ENCODE measurements at places on chromosomes 1 and 21.

- DNase-seq: no peak
Measured at GRCh38 chr1:83131692-83131955, 867.3 kb downstream of the TTLL7 start.

DNA sequence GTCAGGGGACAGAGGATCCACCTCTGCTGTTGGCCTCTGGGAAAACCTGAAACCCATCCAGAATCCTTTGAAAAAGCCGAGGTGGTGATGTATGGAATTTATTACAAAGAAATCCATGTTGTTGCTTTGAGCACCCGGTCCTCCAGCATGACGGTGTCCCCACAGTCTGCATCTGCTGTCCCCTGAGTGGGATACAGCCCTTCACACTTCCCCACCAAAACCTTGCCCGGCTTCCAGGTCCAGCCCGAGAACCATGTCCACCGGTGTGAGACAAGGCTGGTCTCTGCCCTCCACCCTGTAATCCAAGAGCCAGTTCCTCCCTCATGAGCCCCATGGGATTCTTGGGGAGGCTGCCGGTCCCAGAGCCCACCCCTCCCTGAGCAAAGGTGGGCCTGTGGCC is 70.5 kb downstream of the STUM start:
- DNase-seq: no peak

DNA sequence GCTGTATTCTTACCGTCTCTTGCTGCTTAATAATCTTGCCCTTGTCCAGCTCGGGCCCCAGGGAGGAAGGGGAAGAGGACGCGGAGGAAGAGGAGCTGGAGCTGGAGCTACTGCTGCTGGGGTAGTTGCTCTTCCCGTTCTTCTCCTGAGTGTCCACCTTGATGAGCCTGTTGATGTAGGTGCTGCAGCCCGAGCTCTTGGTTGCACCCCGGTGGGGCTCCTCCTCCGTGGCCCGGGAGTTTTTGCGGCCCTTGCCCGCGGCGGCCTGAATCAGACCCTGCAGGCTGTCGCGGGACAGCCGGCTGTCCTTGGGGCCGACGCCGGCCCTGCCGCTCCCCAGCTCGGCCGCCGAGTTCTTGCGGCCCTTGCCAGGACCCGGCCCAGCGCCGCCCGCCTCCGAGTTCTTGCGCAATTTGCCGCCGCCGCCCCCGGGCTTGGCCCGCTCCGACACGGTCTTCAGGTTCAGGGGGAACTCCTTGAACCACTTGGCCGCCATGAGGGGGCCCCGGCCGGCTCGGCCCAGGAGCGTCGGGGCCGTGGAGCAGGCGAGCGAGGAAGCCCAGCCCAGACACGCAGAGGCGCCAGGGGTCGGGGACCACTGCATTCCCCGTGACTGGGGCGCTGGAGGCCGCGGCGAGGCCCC is 475 bp upstream of the TDRD10 start:
- DNase-seq: peak; percentile 60

- DNase-seq: no peak
Measured at GRCh38 chr1:24107462-24108138, 4.3 kb downstream of the MYOM3 start.

DNA sequence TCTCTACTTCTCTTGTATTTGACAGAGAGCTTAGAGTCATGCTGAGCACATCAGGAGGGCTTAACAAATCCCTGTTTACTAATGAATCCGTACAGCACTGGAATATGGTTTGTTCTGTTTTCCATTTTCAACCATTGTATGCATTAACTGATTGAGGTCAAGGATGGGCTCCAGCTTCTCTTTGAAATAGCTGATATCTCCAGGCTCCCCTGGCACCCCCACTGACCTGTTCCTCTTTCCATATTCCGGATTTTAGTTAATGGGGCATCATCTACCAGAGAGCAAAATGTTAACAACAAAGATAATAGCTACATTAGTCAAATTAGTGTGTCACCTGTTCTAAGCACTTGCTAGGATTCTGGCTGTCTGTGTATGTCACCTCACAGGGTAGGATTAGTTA is 57.6 kb downstream of the NENF start:
- DNase-seq: no peak

GRCh38 chr1:82086739-82087138 is 286.0 kb downstream of the ADGRL2 start:
- no peak for DNase-seq

- DNase-seq: no peak
Measured at GRCh38 chr1:59743324-59744091, 71.2 kb upstream of the HOOK1 start.

- DNase-seq: no peak
Measured at GRCh38 chr1:14742181-14742980, 143.9 kb downstream of the KAZN start.
